Upper lobe of left lung (tissue), 6 donors: ENCODE measurements at places on chromosomes 3 and 15.
A peak's percentile ranks its signal among the peaks of the same experiment; 100 is the strongest.

GRCh38 chr3:152219216-152219615 is 49.5 kb upstream of the MBNL1 start:
- H3K36me3 ChIP-seq: no peaks in the 10 kb centered on the region
- no peak overlapping the region for H3K27ac ChIP-seq
- DNase-seq: no peak
- H3K27me3 ChIP-seq: no peaks in the 10 kb centered on the region

DNA sequence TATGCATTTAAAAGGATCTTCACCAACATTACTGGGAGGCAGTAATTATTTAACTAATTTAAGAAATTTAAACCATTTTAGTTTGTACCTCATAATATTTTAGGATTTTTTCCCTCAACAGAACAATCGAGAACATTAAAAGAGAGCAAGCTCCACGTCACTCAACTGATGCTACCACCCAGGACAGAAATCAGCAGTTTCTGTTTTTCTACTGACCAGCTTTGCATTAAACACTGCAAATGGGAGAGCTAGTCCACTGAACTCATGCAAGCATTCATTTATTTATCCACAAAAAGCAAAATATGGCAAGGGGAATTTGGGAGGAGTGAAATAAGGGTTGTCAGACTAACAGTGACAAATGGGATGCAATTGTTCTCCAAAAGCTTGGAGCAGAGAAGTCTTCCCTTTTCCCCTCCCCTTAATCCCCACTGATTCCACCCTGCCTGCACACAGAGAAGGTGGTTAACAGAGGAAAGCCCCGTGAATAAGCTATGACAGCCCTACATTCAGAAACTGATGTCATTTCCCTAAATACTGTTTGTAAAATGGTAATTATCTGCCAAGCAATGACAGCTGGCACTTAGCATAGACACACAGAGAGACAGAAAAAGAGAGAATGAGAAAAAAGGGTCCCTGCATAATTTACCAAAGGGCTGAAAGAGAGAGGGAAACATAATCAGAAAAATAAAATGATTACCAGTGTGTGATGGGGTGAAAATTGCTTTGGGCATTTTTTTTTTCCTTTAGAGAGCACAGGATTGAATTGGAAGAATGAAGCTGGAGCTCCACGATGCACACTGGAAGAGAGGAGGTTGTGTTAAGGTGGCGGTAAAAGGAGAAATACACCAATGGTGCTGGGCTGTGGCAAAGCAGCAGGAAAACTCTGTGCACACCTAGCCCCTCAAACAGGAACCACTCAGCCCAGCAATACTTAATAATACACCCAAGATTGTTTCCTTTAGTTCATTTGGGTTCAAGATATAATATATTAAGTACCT is 777.4 kb downstream of the TUSC7 start:
- no peak for DNase-seq
- H3K27me3 ChIP-seq: no peaks in the 10 kb centered on the region
- H3K4me3 ChIP-seq: no peak overlapping the region
- H3K4me1 ChIP-seq: no peaks in the 10 kb centered on the region
- H3K27ac ChIP-seq: no peak overlapping the region

GRCh38 chr15:23518104-23518503 is 47.4 kb upstream of the MKRN3 start:
- H3K4me3 ChIP-seq: no peak overlapping the region
- no peaks in the 10 kb centered on the region for H3K4me1 ChIP-seq
- no peak for DNase-seq
- no peaks in the 10 kb centered on the region for H3K27me3 ChIP-seq
- H3K36me3 ChIP-seq: no peaks in the 10 kb centered on the region

GRCh38 chr3:180402471-180403073 is 199.4 kb upstream of the TTC14 start:
- H3K4me3 ChIP-seq: no peak overlapping the region
- no peak overlapping the region for H3K27ac ChIP-seq
- no peaks in the 10 kb centered on the region for H3K36me3 ChIP-seq
- no peak for DNase-seq
- H3K27me3 ChIP-seq: no peaks in the 10 kb centered on the region
- no peaks in the 10 kb centered on the region for H3K4me1 ChIP-seq

DNA sequence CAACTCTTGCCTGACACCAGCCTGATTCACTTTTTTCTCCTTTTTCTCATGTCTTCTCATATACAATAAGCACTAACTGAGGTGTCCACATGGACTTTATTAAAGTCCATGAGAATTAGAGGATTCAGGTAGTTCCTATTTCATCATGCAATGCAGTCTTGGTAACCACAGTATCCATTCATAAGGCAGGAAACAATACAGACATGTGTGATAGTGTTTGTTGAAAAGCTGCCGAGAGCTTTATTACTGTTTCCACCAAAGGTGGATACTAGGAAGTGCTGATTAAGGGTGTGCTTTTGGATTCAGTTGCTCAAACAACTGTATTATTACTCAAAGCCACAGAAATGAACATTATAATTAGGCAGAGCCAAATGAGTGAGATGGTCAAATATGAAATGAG is 5.3 kb downstream of the CASR start:
- no peak overlapping the region for H3K27ac ChIP-seq
- H3K4me3 ChIP-seq: no peak overlapping the region
- peaks cover 11% of the 10 kb centered on the region for H3K4me1 ChIP-seq
- peaks cover 11% of the 10 kb centered on the region for H3K27me3 ChIP-seq

GRCh38 chr3:15982243-15982642 is 184.5 kb upstream of the ANKRD28 start:
- no peaks in the 10 kb centered on the region for H3K4me1 ChIP-seq
- DNase-seq: no peak
- H3K27ac ChIP-seq: no peak overlapping the region
- H3K4me3 ChIP-seq: no peak overlapping the region
- no peaks in the 10 kb centered on the region for H3K36me3 ChIP-seq
- H3K27me3 ChIP-seq: no peaks in the 10 kb centered on the region

GRCh38 chr15:80977627-80978036 is 12.0 kb downstream of the MESD start:
- H3K27me3 ChIP-seq: no peaks in the 10 kb centered on the region
- H3K36me3 ChIP-seq: peaks cover 8% of the 10 kb centered on the region
- no peak overlapping the region for H3K4me3 ChIP-seq
- peaks cover 3% of the 10 kb centered on the region for H3K4me1 ChIP-seq
- DNase-seq: peak; percentile 74

GRCh38 chr3:153897025-153897723 is 224.0 kb upstream of the ARHGEF26 start:
- DNase-seq: no peak
- no peaks in the 10 kb centered on the region for H3K27me3 ChIP-seq
- no peaks in the 10 kb centered on the region for H3K4me1 ChIP-seq
- H3K4me3 ChIP-seq: no peak overlapping the region
- no peaks in the 10 kb centered on the region for H3K36me3 ChIP-seq

DNA sequence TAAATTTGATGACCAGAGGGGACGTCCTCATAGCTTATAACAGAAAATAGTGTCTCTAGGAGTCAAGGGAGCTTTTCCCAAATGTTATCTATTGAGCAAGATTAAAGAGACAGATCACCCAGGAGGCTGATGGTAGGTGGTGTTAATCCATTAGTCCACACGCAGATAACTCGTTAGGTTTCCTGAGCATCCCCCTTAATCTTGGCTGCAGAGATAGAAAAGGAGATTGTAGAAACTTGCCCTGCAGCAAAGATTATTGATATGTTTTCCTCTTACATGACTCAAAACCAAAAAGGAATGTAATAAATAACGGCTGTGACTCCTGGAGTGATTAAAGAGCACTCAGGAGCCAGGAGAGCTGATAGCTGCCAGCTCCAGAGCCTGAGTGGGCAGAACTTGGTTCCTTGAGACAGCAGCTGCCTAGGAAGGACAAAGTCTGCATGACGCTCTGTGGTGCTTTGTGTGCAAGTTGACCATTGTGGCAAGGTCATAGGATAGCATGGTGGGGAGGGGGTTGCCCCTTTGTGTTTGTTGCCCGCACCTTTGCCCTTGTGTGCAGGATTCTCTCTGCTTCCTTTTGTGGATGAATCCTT is 234.8 kb downstream of the PTPRG start:
- peaks cover 4% of the 10 kb centered on the region for H3K4me1 ChIP-seq
- no peaks in the 10 kb centered on the region for H3K36me3 ChIP-seq
- no peak overlapping the region for H3K27ac ChIP-seq
- H3K27me3 ChIP-seq: no peaks in the 10 kb centered on the region
- DNase-seq: no peak
- H3K4me3 ChIP-seq: no peak overlapping the region

DNA sequence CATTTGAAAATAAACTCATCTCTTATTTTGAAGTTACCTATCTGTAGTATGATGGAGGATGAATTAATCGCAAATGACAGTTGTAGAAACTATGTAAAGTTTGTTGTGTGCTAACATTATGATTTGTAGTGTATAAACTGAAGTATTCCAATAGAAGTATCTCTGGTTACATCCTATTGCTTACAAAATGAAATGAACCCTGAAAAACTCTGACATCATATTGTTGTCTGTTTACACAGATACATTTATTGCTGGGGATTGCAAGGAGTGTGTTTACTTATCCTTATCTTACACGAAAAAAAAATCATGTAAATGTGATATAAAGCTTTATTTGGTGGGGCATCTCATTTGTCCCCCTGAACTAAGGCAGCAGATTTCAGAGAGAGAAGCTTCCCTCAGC is 2.6 kb upstream of the ABHD10 start:
- peaks cover 6% of the 10 kb centered on the region for H3K36me3 ChIP-seq
- DNase-seq: no peak
- H3K27me3 ChIP-seq: no peaks in the 10 kb centered on the region
- no peak overlapping the region for H3K27ac ChIP-seq
- H3K4me3 ChIP-seq: no peak overlapping the region
- peaks cover 18% of the 10 kb centered on the region for H3K4me1 ChIP-seq

GRCh38 chr3:78901544-78901943 is 866.3 kb downstream of the ROBO1 start:
- no peak overlapping the region for H3K27ac ChIP-seq
- no peaks in the 10 kb centered on the region for H3K36me3 ChIP-seq
- no peaks in the 10 kb centered on the region for H3K4me1 ChIP-seq
- H3K27me3 ChIP-seq: no peaks in the 10 kb centered on the region
- DNase-seq: no peak

- H3K27me3 ChIP-seq: no peaks in the 10 kb centered on the region
- no peak overlapping the region for H3K27ac ChIP-seq
- peaks cover 11% of the 10 kb centered on the region for H3K4me1 ChIP-seq
- peak; percentile 18 for DNase-seq
Observed at GRCh38 chr15:68560501-68561113, 18.2 kb upstream of the CORO2B start.

- H3K36me3 ChIP-seq: no peaks in the 10 kb centered on the region
- peaks cover 7% of the 10 kb centered on the region for H3K4me1 ChIP-seq
- DNase-seq: no peak
- no peak overlapping the region for H3K27ac ChIP-seq
Observed at GRCh38 chr15:45181491-45182285, 6.1 kb downstream of the SHF start.

DNA sequence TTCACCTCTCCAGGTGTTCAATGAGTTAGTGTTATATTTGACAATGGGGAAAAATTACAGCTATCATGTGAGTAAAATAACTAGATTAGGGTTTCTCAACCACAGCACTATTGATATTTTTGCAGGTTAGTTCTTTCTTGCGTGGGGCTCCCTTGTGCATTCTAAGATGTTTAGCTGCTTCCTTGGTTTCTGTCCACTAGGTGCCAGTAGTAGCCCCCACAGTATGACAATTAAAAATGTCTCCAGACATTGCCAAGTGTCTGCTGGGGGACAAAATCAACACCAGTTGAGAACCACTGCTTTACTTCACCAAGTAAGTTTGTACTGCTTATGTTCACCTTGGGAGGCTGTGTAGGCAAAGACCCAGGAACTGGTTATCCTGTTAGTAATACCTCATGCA is 618.7 kb downstream of the EDEM1 start:
- H3K4me1 ChIP-seq: no peaks in the 10 kb centered on the region
- no peaks in the 10 kb centered on the region for H3K27me3 ChIP-seq
- H3K27ac ChIP-seq: no peak overlapping the region
- H3K36me3 ChIP-seq: no peaks in the 10 kb centered on the region
- H3K4me3 ChIP-seq: no peak overlapping the region

DNA sequence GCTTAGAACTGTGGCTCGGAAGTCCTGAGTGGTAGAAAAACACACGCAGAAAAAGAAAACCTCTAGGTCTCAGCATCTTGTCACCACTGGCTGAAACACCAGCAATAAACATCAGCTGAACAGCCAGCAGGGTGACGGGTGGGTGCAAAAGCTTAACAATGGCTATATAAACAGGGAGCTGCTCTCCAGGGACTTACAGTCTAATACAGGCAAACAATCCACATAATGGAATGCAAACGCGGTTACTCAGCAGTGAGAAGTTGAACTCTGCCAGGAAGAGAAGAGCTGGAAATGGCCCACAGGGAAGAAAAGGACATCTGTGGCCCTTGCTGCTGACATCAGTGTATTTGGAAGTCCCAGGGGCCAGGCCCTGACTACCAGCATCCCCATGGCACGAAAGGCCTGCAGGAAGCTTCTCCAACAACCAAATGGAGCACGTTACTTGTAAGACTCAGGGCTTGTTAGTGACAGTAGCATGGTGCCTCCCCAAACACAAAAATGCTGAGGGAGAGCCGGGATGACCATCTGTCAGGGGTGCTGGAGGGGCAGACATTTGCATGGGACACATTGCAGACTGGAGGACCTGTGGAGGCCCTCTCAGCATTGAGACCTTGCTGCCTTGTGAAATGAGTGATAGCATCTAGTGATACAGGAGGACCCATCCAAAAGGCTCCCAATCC is 3.0 kb downstream of the HEG1 start:
- H3K36me3 ChIP-seq: no peaks in the 10 kb centered on the region
- no peak for DNase-seq
- peaks cover 77% of the 10 kb centered on the region for H3K4me1 ChIP-seq
- no peak overlapping the region for H3K4me3 ChIP-seq
- no peaks in the 10 kb centered on the region for H3K27me3 ChIP-seq

DNA sequence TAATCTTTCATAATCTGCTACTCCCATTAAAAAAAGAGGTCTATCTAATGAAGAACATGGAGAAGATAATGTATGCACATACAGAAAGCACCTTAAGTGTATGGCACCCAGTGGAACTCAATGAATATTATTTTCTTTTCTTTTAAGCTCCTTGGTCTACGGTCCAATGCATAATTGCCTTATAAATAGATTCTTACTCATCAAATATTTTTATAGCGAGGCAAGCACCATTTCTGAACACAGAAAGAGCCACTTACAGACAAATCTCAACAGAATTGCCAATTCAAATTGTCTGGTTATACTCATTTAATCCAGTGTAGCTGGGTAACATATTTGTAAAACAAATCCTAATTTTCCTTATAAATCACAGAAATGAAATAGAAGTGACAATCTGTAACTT is 6.3 kb downstream of the PDZRN3 start:
- no peaks in the 10 kb centered on the region for H3K4me1 ChIP-seq
- no peaks in the 10 kb centered on the region for H3K27me3 ChIP-seq
- no peak overlapping the region for H3K4me3 ChIP-seq
- H3K36me3 ChIP-seq: no peaks in the 10 kb centered on the region
